NCI-H1417 treated with DMSO at 0.1 percent for 48 hours (cell line): ENCODE measurements at places on chromosomes 11 and 22.

DNA sequence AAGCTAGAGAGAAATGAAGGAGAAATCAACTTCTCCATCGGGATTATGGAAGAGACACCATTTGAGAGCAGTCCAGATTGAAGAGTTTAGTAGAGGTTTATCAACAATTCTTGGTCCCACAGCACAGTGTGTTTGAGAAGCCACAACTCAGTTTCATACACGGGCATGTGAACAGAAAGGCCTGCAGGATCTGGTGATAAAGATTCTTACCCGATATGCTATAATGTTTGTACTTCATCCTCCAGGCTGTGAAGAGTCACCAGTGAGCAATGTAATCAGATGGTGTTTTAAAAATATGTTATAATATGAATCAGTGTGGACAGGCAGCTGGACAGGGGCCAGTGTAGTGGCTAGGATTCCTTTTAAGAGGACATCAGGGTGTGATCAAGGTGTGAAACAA is 29.7 kb upstream of the VWA5A start:
- DNase-seq = no peak

GRCh38 chr22:32378707-32379272 is 21.1 kb downstream of the RFPL3 start:
- DNase-seq = no peak

- no peak for DNase-seq
These were observed 67.9 kb downstream of the MCM5 start for GRCh38 chr22:35467681-35468434.

- no peak for DNase-seq
These were observed 48.7 kb downstream of the CYTH4 start for GRCh38 chr22:37331034-37331428.

- no peak for DNase-seq
These were observed 17.3 kb downstream of the EPS8L2 start for GRCh38 chr11:723120-723883.

DNA sequence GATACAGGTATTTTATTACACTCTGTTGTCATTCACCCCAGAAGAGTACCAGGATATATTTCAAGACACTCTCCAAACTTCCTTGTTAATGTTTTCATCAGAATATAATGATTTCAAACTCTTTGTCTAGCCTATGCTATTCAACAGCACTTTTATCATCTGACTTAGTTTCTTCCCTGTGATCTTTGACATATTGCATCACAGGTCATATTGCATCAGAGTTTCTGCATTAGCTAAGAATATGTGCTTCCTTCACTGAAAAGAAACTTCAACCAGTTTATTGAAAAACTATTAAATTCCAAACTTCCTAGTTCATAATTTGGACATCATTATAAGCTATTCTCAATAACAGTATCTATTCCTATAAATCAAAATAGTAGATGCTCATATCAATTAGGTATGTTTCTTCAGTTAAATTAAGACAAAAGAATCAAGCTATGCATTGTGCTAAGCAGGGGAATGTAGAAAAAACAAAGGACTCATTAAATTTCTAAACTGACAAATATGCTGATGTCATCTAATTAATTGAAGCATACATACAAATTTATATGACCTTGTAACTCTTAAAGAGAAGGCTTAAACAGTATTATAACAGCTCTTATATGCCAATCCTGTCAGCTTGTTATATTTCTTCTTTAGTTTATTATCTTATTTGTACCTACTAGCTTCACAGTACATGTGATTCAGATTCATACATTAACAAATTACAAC is 361.8 kb upstream of the LUZP2 start:
- DNase-seq = no peak

DNA sequence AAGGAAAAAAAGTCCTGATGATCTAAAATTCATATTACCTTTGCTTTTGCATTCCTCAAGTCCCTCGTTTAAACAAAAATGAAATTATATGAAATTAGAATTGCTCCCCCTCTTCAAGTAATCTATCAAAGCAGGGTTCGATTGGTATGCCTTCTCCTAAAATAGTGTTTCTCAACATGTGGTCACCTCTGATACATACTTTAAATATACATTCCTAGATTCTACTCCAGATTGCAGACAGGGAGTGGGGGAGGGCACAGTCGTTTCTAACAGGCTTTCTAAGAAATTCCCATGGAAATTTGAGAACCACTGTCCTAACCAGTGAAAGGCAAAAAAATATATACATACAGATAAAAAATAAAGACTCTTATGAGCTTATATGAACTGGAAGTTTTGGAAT is 22.6 kb upstream of the IRAG1 start:
- no peak for DNase-seq

DNA sequence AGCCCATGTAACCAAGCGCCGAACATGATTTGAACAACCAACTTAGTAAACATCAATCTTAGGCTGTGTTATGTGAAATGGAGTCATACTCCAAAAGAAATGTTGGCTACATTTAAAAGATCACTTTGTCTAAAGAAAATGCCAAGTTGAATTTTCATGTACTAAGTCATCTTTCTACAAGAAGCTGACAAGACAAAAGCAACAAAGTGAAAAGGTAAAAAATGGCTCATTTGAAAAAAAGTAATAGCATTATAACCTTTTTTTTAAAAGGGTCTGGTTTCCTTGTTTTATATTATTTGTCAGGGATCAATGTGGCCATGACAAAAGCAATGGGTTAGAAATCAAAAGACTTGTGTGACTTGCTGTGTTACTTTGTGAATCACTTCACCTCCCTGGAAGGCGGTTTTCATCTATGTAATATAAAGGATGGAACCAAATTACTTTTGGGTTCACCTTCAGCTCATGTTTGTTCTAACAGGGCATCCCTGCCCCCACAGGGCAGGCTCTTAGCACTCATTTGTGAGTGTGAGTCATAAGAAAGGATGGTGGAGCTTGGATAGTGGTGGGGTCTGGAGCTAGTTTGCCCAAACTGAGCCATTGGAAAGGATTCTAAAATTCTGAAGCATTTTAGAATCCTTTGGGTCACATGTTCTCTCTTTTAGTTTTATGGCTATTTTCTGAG is 131.9 kb upstream of the MTMR2 start:
- no peak for DNase-seq

DNA sequence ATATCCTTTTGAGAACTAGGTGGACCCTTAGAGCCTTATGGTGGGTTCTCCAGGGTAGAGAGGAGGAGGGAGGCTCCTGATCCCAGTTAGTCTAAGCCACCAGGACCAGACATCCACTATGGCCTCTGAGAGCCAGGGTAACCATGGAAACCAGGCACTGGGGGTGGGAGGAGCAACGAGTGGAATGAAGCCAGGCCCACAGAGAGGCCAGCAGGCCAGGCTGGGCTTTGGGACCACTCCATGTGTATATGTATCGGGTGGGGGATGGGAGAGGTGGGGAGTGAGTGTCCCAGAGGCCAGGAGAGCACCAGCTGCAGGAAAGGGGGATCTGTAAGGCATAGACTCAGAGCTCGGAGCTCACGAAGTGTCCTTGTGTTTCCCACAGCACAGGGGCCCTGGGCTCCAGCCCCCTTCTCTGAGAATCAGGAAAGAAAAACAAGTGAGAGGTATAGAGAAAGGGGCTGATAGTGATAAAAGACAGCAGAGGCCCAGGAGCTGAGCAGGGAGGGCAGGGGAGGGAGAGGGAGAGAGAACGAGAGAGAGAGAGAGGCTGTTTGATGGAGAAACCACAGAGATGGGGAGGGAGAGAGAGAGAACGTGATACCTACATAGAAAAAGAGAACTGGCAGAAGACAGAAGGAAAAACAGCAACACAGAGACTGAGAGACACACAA is 15.5 kb upstream of the TSPAN18 start:
- DNase-seq = no peak

DNA sequence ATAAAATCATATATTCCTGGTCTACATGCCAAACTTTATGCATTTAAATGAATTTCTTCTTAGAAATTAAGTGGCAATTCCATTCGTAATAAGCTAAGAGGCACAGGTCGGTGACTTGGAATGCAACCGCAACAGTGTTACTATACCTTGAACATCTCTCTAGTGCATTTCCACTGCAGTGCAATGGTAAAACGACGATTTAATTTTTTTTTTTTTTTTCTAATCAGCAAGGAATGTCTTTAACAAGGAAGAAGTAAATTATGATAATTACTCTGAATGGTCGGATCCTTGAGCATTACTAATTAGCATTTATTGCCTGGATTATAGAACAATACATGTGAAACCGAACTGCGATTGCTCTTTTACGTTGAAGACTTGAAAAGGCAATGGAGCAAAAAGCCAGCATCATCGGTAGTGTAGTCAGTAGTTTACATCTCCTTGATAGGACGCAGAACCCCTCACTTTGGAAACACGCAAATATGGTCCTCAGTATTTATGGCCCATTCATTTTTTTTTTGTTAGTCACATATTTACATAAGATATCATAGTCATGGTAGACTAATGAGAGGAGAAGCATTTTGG is 20.2 kb downstream of the BLID start:
- DNase-seq = no peak

- DNase-seq = no peak
These were observed 299.5 kb downstream of the BUD13 start for GRCh38 chr11:116473206-116473769.

DNA sequence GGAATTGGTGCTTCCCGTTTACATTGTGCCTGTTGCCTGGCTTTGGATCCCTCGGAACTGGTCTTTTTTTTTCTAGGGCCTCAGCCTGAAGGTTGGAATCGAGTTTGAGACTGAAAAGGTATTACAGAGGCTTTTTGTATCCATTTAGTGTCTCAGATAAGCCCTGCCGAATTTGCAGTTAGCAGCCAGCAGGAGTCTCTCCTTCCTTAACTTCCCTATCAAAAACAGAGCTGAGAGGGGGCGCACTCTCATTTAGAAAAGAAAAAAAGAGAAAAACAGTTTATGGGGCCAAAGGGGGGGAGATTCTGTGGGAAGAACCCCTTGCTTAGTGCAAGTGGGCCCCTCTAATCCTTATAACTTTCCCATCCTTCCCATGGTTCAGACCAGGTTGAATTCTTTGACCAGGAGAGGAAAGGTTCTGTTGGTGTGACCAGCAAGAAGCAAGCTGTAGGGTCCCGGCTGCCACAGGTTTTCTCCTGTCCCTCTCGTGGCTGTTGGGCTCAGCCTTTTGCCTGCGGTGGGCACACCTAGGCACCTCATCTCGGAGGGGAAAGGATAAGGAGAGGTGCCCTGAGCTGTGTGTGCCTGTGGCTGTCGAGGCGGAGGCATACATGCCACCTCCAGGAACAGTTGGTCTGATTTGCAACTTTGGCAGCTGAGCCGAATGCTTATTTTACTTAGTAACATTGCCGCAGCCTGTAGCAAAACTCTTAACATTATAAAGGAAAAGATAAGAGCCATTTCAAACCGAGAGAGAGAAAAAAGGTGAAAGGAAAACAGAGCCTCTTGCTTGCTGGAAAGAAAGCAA is 565.0 kb upstream of the CNTN5 start:
- DNase-seq = no peak

DNA sequence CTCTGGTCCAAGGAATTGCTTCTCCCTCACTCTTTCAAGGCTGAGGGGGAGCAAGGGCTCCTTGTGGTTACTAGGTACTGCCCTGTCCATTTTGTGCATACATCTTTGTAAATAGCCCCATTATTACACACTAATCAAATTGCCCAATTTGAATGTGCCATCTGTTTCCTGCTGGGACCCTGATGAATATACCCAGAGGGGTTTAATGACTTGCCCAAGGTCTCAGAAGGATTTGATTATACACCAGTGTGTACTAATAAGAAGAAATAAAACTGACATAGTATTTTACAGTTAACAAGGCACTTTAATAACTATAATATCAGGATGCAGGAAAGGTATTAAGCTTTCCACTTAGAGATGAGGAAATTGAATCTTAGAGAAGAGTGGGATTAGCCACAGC is 64.6 kb upstream of the PTPRJ start:
- DNase-seq = no peak

DNA sequence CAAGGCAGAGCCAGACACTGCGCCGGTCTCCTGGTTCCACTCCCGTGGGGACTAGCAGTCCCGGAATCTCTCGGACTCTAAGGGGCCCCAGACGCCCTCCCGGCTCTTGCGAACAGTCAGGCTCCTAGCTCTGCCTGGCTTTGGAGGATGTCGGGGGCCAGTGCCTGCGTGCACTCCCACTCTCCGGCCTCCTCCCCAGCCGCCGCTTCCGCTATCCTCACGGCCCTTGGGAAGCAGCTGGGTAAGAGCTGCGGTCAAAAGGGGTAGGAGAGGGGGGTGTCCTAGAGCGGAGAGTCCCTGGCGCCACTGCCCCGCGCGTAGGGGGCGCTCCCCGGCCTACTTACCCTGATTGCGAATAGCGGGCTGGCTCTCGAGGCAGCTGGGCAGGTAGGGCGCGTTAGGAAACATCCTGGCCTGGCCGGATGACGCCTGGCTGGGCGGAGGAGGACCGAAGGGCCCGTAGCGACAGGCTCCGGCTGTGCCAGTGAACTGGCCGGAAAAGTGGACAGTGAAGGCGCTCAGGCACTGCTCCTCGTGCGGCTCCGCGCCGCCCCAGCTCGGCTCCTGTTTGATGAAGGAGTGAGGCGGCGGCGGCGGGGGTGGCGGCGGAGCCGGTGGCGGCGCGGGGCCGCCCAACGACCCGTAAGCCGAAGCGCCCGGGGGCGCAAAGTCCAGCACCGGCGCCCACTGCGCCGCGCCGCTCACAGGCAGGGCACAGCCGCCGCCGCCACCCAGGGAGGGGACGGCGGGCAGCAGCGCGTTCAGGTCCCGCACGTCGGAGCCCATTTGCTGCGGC is 785 bp downstream of the WT1 start:
- DNase-seq = no peak

DNA sequence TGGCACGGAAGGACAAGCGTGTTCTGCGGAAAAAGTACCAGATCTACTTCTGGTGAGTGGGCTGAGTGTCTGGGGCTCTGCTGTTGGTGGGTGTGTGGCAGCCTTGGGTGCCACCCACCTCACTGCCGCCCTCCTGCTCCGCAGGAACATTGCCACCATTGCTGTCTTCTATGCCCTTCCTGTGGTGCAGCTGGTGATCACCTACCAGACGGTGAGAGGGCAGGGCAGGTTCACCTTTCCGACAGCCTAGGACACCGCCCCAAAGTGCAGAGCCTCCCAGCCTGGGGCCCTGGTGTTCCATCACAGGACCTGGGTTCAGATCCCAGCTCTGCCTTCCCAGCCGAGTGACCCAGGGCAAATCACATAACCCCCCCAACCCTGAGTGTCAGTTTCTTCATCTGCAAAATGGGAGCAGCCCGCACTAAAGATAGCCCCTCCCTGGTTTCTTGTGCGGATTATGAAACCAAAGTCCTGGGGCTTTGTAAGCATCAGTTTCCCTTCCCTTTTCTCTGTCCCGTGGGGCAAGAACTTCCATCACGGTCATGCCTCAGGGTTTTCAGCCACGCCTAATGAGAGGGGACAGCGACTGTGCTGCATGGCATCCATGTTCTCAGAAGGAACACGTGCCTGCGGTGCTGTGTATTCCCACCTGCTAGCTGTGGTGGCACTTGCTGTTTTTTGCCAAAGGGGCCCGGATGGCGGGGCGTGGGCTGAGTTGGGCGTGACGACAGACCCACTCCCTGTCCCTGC is 9.8 kb upstream of the TAGLN start:
- no peak for DNase-seq
